ENCODE measurements at places on chromosomes 5 and 9. TPM values are rescaled to one million over a fixed set of nuclear protein-coding genes. Genes with fewer than 3 reads are reported as not detected.

SKP2 gene
- polyA plus RNA-seq = 49.9 TPM

ARL14EPL gene
- not detected for polyA plus RNA-seq

MAMDC2 gene
- polyA plus RNA-seq = 6.4 TPM

GRXCR2 gene
- polyA plus RNA-seq = not detected

LHX2 gene
- polyA plus RNA-seq = 0.72 TPM

ADGRV1 gene
- 40.6 TPM for polyA plus RNA-seq

SPEF2 gene
- 0.47 TPM for polyA plus RNA-seq

OSMR gene
- 1.5 TPM for polyA plus RNA-seq

DELE1 gene
- 114 TPM for polyA plus RNA-seq

TNC gene
- 5.5 TPM for polyA plus RNA-seq

TARS1 gene
- 94.4 TPM for polyA plus RNA-seq

JAKMIP2 gene
- 2.4 TPM for polyA plus RNA-seq

CSF1R gene
- polyA plus RNA-seq = not detected

LCN10 gene
- polyA plus RNA-seq = 2.6 TPM

OTP gene
- not detected for polyA plus RNA-seq

TOR1B gene
- 11.4 TPM for polyA plus RNA-seq

ZNF354C gene
- 0.64 TPM for polyA plus RNA-seq

WHRN gene
- 8.3 TPM for polyA plus RNA-seq

SLCO6A1 gene
- not detected for polyA plus RNA-seq

SLC1A1 gene
- polyA plus RNA-seq = 2.9 TPM

CLIC3 gene
- polyA plus RNA-seq = 0.33 TPM

ANKRD18B gene
- 0.69 TPM for polyA plus RNA-seq

C5orf52 gene
- not detected for polyA plus RNA-seq

PDZD2 gene
- 1.2 TPM for polyA plus RNA-seq

ZFP37 gene
- 0.38 TPM for polyA plus RNA-seq

WWC1 gene
- polyA plus RNA-seq = 16.4 TPM

DPYSL3 gene
- 379 TPM for polyA plus RNA-seq

SLC6A18 gene
- not detected for polyA plus RNA-seq

PGM5 gene
- not detected for polyA plus RNA-seq

IRX4 gene
- 0.45 TPM for polyA plus RNA-seq

CARTPT gene
- not detected for polyA plus RNA-seq

ATP6V1G1 gene
- 124 TPM for polyA plus RNA-seq

KIF12 gene
- polyA plus RNA-seq = 5.2 TPM

LURAP1L gene
- 0.63 TPM for polyA plus RNA-seq

CNOT6 gene
- polyA plus RNA-seq = 6.8 TPM

BSPRY gene
- 12.1 TPM for polyA plus RNA-seq

GABRP gene
- polyA plus RNA-seq = 4.0 TPM

All from H1 (cell line).